Common myeloid progenitor, CD34-positive (primary cell): ENCODE measurements at places on chromosomes 1 and 21.

GRCh38 chr1:89556726-89557444 is 32.3 kb downstream of the LRRC8B start:
- DNase-seq: no peak

DNA sequence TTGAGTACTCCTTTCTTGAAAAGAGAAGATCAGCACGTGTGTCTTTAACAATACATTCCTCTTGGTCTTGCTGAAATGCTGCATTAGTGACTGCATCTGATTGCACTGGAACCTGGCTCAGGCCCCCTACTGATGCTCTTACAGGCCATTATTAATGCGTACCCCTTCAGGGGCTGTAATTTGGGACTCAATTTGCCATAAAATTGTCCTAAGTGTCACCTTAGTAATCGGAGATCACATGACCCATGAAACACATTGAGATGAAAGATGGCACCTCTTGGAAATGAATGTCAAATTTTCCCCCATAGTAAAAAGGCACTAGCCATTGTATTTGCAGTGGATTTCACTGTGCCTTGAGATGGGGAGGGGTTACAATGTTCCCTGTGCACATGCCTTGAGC is 563.3 kb downstream of the KIF26B start:
- DNase-seq: no peak

DNA sequence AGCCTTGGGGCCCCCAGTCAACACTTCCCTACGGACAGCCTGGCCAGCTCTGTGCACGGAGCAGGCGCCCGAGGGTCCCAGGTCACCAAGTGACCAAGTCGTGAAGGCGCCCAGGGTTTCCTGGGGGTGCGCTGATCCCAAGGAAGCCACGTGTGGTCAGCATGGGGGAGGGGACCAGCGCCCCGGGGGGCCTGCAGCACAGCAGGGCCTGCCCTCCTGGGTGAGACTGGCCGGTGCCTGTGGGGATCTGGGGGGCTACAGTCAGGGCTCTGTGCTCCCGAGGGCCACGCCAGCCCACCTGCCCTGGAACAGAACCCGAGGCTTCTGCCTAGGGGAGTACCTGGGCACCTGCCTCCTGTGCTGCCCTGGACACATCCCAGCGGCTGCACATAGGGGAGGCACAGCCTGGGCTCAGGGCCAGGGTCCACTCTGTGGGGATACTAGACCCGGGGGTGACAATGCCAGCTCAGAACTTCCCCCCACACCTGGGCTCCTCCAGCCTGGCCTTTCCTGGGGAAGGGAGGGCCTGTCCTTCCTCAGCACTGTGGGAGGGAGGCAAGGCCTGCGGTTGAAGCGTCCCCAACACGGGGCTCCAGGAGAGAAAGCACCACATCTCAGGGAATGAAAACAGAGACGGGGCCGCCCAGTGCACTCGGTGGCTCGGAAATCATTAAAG is 6.2 kb upstream of the POFUT2 start:
- no peak for DNase-seq

GRCh38 chr1:23795676-23796465 is 4.7 kb downstream of the GALE start:
- no peak for DNase-seq
